ENCODE measurements at places on chromosomes 13 and 19.

GRCh38 chr19:33389421-33390100 lies 16.1 kb downstream of the CEBPG start:
- no peak for DNase-seq

DNA sequence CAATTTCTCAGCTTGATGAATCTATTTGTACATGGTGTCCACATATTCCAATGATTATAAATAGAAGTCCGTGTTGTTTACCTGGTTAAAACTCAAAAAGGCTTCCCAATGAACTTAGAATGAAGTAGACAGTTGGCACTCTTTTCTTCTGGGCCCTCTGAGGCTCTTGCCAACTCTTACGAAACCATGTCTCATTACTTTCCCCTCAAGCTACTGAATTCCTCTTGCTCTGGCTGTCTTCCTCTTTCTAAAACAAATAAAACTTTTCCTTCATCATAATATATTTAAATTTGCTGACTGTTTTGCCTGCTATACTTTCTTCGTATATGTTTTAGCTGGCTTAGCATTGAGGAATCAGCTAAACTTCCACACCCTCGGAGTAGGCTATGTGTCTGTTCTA lies 139.7 kb downstream of the SLITRK6 start:
- DNase-seq, result no peak

DNA sequence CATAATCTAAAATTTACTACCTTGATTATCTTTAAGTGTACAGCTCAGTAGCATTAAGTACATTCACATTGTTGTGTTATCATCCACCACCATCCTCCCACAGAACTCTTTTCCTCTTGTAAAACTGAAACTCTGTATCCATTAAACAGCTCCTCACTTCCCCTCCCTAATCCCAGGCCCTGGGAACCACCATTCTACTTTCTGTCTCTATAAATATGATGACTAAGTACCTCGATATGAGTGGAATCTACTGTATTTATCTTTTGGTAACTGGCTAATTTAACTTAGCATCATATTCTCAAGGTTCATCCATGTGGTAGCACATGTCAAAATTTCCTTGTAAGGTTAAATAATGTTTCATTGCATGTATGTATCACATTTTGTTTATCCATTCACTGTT lies 49.0 kb upstream of the POMP start:
- no peak for DNase-seq

DNA sequence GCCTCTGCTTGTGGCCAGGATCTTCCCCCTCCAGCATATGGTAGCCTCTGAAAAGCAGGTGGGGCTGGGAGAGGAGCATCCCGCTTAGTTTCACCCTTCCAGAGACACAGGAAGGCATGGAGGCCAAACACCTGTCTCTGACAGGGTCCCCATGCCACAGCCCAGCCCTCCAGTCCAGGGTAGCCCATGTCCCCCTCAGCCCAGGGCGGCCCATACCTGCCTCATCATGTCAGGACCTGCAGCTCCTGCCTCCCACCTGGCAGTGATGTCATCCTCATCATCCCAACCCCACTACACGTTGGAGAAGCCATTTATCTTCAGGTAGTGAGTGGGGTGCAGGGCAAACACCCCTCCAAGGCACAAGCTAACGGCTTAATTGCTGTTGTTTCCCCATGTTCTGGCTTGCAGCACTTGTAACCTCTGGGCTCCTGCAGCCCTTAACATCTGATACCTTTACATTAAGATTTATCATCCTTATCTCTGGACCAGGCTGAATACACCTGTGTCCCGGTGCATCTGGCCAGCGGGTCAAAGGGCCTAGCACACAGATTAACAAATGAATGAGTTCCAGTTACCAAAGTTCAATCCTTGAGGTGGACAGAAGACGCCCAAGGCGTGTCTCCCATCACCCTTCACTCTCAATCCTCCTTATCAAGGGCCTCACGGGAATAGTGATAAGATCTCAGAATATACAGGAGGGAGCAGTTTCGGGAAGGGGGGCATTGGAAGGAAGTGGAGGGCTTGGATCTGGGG lies 22.2 kb downstream of the ZNF175 start:
- DNase-seq, result no peak

Data from AG08395 (cell line).